ENCODE measurements at places on chromosomes 7 and 10.

DNA sequence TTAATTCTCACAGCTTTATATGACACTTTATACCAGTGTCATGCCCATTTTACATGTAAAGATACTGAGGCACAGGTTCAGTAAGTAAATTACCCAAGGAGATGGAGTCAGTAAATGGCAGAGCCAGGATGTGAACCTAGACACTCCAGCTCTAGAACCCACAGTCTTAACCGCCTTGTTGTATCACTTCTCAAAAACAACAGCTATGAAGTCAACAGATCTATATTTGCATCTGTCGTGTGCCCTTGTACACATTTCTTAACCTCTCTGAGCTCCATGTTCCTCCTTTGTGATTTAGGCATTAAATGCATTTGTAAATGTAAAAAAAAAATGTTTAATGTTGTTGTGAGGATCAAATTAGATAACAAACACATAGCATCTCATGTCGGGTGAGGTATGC lies 716.2 kb downstream of the SUGCT start:
- no peak for DNase-seq

- no peak for DNase-seq
Measured at GRCh38 chr7:16711730-16712129, 41.8 kb upstream of the TSPAN13 start.

- no peak for DNase-seq
Measured at GRCh38 chr7:3197567-3198213, 103.4 kb upstream of the SDK1 start.

DNA sequence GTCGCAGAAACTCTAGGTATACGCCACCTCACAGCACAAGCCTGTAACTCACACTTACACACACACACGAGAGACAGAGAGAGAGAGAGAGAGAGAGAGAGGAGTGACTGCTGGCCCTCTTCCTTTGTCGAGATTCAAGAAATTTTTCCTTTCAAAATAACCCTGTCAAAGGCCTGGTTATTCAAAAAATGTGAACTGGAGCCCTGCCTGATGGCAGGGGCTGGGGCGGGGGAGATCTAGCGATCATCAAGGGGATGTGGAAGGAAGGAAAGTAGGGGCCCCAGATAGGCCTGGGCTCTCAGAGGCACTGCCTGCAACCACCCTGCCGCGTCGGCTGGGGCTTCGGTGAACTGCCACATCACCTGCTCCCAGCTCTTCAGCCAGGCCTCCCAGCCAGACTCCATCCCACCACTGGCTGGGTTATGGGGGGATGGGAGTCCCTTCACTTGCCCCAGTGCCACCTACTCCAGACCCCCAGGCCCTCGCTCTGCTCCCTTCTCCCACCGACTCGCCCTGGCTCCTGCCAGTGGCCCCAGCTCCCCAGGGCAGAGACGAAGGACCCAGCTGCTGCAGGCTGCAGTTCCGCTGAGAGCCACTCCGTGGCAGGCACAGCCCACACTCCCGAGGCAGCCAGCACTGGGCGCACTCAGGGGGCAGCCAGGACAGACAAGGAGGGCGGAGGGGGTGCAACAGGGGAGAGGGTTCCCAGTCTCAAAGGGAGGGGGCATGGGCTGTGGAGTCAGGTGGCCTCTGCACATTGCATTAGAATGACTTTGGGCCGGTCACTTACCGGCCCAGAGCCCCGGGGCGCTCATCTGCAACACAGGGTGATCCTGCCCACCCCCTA lies 15.3 kb downstream of the KCNH2 start:
- DNase-seq = peak; percentile 62
